ENCODE measurements at places on chromosomes 2 and 18.

GRCh38 chr2:39732482-39732881 is 46.6 kb downstream of the THUMPD2 start:
- DNase-seq = no peak

DNA sequence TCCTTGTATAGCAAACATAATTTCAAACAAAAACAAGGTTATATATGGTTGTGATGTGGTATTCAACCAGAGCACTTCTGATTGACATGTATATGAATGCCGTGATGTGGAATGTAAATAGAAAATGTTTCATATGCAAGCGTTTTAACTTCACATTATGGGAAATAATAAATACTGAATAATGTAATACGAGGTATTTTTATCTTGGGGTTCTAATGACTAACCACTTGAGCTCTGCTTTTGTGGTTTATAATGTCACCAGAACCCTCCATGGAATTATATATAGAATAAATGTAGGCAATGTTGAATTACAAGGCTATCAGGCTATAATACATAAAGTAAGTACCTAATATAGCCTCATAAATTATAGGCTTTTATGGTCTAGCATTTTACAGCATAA is 72.4 kb downstream of the ZNF521 start:
- no peak for DNase-seq

DNA sequence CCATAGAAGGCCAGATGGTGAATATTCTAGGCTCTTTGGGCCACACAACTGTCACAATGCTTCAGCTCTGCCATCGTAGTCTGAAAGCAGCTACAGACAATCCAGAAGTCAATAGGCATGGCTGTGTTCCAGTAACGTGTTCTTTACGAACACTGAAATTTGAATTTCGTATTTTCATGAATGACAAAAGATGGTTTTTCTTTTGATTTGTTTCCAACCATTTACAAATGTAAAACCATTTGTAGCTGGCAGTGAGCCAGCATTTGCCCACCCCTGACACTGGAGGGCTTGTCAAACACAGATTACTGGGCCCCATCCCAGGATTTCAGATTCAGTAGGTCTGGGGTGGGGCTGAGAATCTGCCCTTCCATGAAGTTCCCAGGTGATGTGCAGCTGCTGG is 83.0 kb upstream of the ATG16L1 start:
- no peak for DNase-seq

- no peak for DNase-seq
Measured at GRCh38 chr2:189024901-189025618, 50.9 kb downstream of the COL3A1 start.

GRCh38 chr2:68126561-68126960 is 31.1 kb upstream of the PNO1 start:
- DNase-seq = no peak

- DNase-seq = no peak
Measured at GRCh38 chr2:200360364-200360763, 53.9 kb downstream of the SPATS2L start.

- DNase-seq = no peak
Measured at GRCh38 chr2:238856713-238857567, 9.1 kb downstream of the TWIST2 start.

DNA sequence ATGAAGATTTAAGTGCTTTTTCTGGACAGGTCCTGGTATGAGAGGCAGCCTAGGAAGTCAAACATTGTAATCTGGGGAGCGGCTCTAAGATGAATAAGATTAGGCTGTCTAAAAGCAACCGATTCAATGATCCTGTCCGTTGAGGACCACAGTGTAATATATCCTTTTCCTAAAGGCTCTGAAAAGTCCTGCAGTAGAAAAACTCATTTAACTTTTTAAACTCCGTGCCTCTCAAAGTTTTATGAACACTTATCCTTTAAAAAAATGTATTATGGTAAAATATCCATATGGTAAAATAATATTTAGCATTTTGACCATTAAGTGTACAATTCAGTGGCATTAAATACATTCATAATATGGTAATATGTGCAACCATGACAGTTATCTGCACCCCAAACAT is 39.8 kb downstream of the ATOH8 start:
- no peak for DNase-seq

DNA sequence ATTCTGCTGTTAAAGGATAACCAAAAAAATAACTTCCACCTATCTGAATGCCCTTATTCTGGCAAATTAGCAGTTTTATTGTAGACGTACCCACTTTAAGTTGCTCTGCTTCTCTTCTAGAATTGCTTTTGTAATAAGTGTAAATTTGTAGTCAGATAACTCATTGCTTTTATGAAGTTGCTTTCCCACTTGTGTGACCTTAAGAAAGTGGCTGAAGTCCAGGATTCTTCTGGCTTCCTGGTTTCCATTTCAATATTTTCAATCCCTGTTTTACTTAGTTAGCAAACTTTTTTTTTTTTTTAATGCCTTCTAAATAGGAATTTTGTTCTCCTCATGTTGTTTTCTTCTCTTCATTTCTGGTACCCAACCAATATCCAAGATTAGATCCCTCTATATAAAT is 59.8 kb downstream of the GLS start:
- DNase-seq = no peak

DNA sequence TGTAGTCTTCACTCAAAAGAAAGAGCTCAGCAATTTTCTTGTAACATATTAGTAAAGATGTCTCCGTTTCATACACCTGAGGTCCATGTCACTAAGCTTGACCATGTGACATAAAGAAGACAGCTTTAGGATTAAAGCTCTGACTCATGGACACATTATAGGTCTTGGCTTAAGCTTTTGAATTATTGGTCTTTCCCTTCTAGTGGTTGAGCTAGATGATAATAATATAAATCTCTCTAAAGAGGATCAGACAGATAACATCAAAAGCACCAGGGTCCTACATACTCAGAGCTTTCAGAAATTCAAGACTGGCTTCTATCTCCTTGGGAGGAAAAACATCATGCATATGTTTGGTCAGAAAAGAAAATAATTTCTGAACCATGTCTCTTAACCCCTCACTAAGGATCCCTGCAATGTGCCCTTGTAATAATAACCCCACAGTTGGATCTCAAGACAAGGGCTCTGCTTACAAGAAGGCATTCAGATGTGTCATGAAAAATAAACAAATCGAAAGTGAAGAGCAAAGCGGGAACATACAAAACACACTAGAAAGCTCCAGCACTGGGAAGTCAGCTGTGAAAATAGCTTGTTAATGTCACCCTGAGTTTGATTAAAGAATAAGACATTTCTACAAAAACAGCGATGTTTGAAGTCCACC is 174.5 kb downstream of the PID1 start:
- no peak for DNase-seq

DNA sequence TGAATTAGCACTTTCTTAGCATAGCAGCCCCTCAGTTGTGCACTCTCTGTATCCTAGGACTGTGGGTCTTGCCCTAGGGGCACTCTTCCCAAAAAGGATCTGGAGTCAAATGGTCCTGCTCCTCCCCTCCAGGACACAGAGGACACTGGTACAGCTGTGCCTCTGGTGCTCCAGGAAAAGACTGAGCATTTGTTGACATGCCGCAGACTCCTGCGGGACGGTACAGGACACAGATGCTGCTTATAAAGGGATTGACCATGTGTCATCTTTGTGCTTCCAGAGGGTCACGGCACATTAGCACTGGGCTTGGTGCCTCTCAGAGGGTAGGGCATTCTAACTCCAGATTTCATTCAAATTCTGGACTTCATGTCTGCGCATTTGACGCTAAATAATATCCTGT is 110.5 kb downstream of the KLF7 start:
- DNase-seq = no peak

GRCh38 chr2:198134293-198134955 is 330.0 kb downstream of the PLCL1 start:
- DNase-seq = no peak

DNA sequence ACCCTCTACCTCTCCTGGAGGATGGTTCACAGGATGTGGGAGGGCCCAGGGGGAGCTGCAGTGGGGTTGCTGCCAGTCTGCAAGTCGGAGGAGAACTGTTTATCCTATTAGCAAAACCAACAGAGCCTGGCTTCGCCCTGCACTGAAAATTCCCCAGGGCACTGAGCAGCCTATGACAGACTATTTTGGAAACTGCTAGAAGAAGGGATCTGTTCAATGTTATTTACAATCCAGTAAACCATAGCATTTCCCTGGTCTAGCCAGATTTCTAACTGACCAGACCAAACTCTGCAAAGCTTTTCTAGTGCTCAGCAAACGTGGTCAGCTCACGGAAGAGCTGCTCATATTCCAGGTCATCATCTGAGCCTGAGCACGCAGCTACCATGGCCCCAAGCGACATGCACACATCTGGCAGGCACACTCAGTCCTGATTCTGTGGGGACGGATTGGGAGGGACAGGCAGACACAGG is 64.8 kb upstream of the PID1 start:
- no peak for DNase-seq

- DNase-seq = no peak
Measured at GRCh38 chr2:164967781-164968228, 12.5 kb upstream of the SLC38A11 start.

- no peak for DNase-seq
Measured at GRCh38 chr18:72235422-72235821, 308.7 kb downstream of the CBLN2 start.

DNA sequence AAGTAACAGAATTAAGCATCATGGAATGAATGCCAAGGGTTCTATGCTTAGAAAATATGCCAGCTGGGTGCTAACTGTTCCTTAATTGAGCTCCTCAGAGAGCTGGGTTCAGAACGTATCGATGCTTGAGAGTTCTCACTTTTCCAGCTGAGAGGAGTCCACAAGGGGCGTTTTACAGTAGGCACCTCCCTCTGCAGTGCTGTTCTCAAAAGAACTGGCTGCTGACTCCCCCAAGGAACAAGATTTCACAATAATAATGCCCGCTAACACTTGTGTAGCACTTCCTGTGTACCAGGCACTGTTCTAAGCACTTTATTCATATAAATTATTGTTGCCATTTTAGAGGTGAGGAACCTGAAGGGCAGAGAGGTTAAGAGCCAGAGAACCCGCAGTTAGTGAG is 18.1 kb upstream of the TMEM237 start:
- no peak for DNase-seq

DNA sequence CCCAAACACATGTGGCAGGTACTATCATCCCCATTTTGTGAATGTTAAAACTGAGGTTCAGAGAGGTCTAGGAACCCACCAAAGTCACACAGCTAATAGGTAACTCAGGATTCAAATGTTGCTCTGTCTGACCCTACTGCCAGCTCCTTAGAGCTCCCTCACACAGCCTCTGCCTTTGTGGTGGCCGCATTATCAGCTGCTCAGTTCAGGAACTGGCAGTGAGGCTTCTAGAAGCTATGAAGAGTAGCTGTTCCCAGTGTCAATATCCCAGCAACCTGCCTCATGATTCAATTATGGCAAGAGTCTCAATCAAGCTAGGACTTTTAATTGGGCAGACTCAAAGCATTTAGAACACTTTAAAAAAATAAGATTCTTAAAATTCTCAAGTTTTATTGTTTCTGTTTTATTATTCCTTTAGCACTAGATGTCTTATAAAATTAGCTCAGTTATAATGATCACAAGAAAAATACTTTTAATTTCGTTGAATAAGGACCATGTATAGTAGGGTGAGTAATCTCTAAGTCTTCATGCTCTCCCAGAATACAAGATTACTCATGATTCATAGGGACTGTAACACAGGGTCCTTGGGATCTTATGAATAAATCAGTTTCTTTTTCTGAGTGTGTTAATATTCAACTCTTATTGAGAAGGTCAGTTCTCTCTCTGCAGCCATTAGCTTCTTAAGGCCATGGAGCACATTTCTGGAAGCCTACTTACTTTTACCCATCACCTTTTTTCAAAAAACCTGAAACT is 342.7 kb downstream of the RND3 start:
- DNase-seq = no peak

DNA sequence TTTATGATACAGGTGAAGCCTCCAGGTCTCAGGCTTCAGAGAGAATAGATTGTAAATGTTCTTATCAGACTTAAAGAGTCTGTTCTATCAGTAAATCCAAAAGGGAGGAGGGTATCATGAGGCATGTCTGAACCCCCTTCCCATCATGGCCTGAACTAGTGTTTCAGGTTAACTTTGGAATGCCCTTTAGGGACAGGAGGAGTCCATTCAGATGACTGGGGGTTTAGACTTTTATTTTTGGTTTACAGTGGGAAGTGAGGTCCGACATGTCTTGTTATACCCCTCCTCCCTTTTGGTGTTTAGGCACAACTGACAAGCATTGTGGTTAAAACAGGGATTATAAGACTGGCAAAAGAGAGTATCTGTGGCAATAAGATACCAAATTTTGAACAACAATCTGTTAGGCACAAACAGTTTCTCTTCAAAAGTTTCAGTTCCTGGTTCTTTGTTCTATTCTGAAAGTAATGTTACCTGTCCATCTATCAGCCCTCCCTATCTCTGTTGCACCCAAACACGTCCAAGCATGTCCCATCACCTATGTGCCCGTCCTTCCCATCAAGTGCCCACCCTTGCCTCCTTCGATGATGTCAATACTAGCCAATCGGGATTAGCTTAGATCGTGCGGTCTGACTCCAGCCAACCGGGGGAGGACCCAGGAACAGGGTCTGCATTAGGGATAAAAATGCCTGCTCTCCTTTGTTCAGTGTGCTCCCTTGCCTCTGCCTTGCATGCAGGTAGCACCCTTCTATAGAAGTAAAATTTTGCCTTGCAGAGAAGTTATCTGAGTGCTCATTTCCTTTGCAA is 16.4 kb downstream of the TCF23 start:
- DNase-seq = no peak

DNA sequence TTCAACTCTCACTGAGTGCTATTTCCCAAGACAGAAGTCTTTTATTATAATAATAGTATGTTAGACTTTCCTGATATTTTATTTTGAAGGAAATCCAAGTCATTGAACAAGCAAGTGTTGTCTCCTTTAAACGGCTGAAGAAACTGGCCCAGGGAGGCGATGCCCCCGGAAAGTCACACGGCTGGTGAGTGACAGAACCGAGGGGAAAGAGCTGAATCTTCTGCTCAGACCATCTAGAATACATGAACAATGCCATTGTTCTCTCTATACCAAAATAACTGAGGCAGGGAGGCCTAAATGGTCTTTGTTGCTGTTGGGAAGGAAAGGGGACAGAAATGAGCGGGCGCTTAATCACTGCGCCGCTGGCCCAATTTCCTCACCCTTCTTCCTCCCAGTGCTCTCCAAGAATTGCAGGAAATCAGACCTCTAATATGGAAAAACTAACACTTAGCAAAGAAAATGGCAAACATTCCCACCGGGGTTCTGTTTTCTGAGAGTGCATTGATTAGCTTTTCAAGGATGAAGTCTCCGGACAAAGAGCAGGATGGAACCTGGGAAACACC is 101.5 kb downstream of the KLF7 start:
- no peak for DNase-seq

GRCh38 chr2:63764630-63765029 is 77.1 kb upstream of the UGP2 start:
- DNase-seq = no peak

- no peak for DNase-seq
Measured at GRCh38 chr2:235556086-235556485, 62.2 kb downstream of the AGAP1 start.
